ENCODE measurements at places on chromosomes 2 and 18.
A peak's percentile ranks its signal among the peaks of the same experiment; 100 is the strongest.

GRCh38 chr2:71743995-71744675, 290.8 kb downstream of the DYSF start:
- no peak for DNase-seq

- no peak for DNase-seq
Measured at GRCh38 chr18:5155218-5155906, 41.7 kb downstream of the AKAIN1 start.

DNA sequence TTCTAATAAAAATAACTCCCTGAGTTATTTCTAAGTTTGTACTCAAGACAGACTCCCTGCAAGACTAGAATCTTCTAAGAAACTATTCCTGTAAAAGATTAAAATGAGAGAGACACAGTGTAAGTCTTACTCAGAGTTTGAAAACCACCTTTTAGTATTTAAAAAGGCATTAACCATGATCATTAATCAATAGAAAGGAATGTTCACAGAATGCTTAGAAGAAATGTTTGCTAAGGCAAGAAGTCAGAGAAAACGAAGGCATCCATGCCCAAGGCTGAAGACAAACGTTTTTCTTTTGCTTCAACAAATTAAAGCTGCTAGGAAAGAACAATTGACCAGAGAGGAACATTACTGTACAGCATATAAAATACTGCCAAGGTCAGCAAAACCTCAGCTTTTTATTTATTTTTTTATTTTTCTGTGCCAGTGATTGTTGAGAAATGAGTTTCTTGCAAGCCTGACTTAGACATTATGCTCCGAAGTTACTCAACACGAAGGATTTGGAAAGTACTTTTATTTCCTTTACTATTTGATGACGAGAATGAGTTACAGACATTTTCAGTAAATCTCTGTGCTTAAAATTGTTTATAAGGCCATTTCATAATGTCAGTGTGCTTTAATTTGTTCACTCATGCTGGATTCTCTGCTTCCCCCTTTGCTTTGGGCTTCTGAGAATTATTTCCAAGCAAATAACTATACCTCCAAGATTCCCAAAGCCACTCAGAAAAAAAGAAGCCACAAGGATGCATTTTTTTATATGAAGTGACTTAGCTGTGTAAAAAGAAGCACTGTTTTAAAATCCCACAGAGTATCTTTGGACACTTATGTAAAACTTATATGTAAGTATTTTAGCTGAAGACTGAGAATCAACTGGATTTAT, 20.5 kb downstream of the RND3 start:
- DNase-seq = peak; percentile 92

DNA sequence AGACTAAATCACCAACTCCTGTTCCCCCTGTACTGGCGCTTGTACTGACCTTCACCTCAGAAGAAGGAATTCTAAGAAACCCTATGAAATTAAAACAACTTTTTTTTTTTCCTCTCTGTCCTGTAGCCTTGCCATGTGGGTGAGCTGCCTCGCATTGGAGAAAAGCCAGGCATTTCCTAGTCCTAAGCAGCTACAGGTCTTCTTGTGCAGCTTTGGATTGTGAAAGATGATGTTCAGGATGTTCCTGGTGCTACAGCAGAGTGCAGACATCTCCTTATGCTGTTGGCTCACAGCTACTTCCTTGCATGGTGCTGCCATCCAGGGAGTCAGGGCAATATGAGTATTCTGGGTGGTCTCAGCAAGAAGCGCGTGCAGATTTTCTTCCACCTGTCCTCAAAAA, 11.9 kb downstream of the PIK3C3 start:
- DNase-seq = no peak

DNA sequence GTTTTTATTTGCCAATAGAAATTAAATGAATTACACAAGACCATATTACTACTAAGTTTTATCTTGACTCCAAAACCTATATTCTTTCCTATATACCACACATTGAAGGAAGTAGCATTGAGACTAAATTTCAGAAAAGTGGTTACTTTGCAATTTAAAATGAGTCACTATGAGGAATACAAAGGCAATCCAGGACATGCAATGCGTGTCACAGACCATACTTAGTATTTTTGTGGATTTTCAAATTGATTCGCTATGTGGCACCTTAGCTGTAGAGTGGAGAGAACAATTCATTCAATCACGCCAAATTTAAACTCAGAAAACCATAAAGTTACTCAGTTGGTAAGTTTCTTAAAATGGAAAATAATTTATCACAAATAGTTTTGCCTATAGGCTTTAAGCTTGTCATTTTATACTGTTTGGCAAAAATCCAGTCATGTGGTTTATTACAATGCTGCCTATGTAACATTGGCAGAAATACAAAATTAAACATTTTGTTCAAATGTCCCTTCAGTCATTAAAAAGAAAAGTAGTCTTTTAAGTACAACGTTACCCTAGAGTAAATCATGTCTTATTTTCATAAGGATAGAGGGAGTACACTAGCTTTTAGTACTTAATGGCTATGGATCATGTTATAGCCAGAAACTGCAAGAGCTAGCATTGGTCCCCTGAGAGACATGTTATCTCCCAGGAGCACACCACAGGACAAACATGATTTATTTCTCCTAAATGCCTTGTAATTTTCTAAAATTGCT, 222.8 kb upstream of the CDH7 start:
- no peak for DNase-seq

DNA sequence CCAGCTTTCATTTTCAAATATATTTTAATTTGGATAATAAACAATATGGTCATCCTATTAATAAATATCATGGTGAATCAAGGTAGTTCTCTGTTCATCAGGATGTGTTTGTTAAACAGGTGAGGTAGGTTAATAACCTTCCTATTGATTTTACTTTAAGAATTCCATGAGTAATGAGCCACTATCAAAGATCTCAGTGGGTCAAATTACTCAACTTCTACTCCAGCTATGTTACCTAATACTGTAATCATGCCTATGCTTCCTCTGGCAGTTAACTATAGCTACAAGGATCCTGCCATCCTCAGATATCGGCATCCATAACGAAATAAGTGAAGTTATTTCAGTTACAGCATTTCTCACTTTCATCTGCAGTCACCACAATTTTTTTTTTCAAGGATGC, 289.6 kb upstream of the SLC8A1 start:
- DNase-seq = no peak

- peak; percentile 13 for DNase-seq
Measured at GRCh38 chr2:231992888-231993287, 31.4 kb downstream of the DIS3L2 start.

DNA sequence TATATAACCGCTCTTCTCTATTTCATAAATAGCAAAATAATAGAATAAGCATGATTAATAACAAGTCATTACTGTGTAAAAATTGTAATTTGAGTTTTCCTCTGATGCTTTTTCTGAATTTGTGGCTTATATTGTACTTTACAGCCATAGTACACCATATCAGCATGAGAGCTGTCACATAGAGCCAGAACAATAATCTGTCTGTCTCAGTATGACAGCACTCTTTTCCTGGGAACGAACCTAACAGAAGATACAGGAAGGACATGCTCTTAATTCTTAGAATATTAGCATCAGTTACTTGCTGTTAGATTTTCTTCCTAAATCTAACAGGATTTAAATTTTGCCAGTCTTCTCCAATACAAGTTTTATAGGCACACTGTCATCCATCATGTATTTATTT, 21.3 kb upstream of the NRXN1 start:
- no peak for DNase-seq

DNA sequence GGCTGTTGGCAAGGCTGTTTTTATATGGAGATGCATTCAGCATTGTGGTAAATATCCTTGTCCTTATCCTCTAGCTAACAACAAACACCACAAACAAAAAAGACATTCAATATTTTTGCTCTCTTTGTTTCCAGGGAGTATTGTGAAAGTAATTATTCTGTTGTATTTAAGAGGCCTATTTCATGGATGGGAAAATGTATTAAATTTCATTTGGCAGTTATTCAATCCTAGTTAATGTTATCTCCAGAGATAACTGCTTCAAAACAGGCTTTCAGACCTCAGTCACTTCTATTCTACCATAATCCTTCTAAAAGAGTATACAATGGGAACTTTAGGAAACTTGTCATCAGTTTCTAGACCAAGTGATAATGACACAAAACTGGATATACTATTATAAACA, 280.5 kb upstream of the CCDC68 start:
- DNase-seq = no peak

DNA sequence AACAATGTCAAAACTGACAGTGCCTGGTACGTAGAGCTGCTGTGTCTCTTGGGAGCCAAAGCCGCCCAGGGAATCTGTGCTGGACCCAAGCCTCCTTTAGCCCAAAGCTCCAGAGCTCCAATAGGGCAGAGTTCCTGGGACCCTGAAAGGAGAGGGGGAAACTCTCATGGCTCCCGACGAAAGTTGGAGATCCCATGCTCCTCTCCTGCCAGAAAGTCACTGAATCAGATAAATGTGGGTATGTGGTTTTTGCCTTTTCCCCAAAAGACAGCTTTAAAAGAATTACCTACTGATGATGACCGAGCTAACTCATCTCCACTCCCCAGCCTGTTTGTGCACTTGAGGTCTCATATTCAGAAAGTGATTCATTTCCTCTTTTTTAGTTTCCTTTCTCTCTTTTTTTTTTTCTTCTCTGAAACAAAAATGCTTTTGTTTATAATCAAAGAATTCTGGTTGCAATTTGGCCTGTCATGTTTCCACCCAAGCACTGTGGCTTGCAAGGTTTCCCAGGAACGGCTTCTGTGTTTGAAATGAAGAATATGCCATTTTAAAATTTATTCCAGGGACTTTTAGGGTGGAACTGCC, 14.1 kb upstream of the PMAIP1 start:
- DNase-seq = peak; percentile 86

DNA sequence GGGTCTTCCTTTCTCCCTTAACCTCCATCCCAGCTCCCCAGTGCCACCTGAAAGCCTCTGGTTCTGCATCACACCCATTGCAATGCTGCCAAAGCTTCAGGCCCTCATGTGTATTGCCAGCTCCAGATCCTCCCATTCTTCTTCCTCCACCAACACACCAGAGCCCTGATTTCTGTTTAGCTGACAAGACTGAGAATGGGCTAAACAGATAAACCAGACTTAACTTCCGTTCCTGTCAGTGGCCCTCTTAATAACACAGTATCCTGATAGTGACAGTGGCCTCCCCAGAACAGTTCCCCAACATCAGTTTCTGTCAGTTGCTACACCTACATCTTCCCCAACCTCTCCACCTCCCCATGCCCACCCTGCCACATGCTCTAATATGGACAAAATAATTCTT, 31.3 kb upstream of the C1D start:
- DNase-seq = no peak

- DNase-seq = no peak
Measured at GRCh38 chr2:205025580-205026240, 480.4 kb downstream of the PARD3B start.

GRCh38 chr2:236972491-236973342, 113.0 kb upstream of the COPS8 start:
- DNase-seq = peak; percentile 86

DNA sequence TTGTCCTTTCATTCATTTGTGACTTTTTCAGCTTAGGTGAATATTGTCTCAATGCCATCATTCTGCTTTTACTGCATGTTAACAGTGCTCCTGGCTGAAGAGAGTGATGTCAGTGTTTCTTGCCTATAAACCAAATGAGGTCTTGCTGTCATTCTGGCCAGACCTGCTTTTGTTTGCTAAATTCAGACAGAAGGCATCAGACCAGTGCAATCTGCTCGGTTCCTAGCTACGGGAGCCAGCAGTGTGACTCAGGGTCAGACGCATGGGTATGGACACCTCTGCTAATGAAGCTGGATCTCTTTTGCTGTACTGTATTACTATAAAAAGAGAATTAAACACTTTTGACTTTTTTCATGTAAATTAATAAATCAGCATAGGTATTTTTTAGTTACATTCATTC, 178.9 kb downstream of the TMEM182 start:
- DNase-seq = no peak

GRCh38 chr18:58201733-58202730, 158.0 kb downstream of the NEDD4L start:
- peak; percentile 42 for DNase-seq

- DNase-seq = peak; percentile 66
Measured at GRCh38 chr2:237673130-237674001, 46.0 kb downstream of the LRRFIP1 start.

GRCh38 chr2:178301649-178302238, 107.4 kb downstream of the OSBPL6 start:
- no peak for DNase-seq

GRCh38 chr2:171281110-171281509, 120.4 kb upstream of the TLK1 start:
- DNase-seq = no peak

- DNase-seq = peak; percentile 4
Measured at GRCh38 chr2:66240286-66240685, 194.6 kb upstream of the MEIS1 start.

- no peak for DNase-seq
Measured at GRCh38 chr2:221215487-221215886, 356.6 kb downstream of the EPHA4 start.

- DNase-seq = no peak
Measured at GRCh38 chr2:164871404-164871803, 29.8 kb upstream of the COBLL1 start.

DNA sequence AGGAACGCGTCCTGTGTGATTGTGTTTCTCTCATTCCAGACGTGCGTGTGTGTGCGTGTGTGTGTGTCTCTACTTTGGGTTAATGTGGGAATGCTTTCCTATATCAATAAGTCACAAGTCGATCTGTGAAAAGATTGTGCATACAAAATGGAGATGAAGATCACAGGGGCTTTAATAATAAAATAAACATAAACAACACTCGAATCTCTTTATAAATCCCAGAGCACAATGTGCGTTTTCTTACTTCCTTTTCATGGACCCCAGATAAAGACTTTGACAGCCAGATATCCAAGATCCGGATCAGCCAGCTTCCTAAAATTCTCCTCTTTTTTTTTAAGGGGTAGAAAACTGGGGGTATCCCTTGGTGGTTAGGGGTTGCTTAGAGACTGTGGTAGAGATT, 4.7 kb downstream of the PAX8 start:
- no peak for DNase-seq

DNA sequence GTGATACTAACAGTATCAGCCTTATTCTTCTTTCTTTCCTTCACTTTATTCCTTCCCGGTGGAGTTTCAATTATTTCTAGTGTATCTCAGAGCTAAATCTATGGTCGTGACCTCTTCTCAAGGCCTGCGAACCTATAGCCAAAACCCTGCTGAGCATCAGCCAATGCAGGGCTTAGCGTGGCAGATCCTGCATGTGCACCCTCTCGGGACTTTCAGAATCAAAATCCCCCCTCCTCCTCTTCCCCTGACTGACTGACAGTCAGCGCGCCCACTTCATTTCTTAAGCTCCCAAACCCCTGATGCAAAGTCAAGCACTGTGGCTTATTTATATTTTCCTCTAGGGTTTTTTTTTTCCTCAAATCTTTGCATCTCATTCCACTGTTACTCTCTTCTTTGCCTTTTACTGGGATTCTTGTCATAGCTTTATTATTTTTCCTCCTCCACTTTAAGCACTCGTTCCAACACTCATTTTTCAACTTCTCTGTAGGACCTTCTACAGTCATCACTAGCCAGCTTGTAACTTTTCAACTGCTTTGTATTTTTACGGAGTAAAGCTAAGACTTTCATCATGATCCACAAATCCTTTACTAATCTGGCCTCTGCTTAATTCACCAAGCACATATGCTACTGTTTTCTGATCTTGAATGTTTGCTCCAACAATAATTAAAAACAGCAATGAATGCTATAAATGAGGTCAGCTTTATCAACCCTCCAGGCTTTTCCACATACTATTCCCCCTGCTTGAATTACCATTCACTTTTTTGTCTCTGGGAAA, 896.5 kb upstream of the PIK3C3 start:
- DNase-seq = no peak

- DNase-seq = no peak
Measured at GRCh38 chr2:239141021-239141760, 259.6 kb downstream of the HDAC4 start.
